Suprapubic skin (tissue), 4 donors: ENCODE measurements at places on chromosomes 4 and X. TPM values are rescaled to one million over a fixed set of nuclear protein-coding genes. Genes with fewer than 3 reads are reported as not detected.

DNA sequence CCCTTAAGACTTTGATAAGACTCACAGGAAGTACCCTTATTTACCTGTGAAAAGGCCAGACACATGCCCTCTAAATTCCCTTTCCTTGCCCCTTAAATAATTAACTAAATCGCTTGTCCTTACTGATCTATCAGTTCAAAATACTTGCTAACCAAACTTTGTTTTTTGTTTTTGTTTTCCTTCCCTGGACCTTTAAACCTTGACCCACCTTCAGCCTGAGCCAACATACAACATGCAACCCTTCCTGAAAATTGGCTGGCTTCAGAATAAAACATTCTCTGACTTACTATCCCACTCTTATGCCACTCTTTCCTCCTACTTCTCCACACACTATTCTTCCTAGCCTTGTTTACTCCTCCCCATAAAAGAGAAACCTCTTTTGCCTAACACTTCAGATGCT lies 448.1 kb upstream of the TRAM1L1 start:
- no peak for DNase-seq
- no peak overlapping the region for H3K27ac ChIP-seq
- no peaks in the 10 kb centered on the region for H3K4me1 ChIP-seq
- no peaks in the 10 kb centered on the region for H3K27me3 ChIP-seq
- H3K36me3 ChIP-seq = no peaks in the 10 kb centered on the region

GRCh38 chr4:6049985-6050384 lies 31.8 kb upstream of the C4orf50 start:
- H3K4me3 ChIP-seq = no peak overlapping the region
- no peaks in the 10 kb centered on the region for H3K4me1 ChIP-seq
- H3K27me3 ChIP-seq = peaks cover 32% of the 10 kb centered on the region

DNA sequence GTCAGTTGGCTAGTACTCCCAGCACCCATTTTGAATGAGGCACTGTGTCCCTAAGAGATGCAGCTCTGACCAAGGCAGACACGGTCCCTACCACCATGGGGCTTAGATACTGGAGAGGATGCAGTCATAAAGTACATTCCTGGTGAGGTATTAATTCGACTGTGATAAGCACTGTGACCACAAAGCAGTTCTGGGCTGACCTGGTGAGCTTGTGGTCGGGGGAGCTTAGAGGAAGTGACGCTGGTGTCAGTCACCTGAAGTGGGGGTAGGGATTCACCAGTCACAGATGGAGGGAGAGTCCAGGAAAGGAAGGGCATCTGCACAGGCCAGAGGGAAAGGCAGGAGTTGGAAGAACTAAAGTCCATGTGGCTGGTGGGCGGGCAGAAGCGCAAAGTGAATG lies 15.8 kb upstream of the CLTRN start:
- H3K36me3 ChIP-seq = no peaks in the 10 kb centered on the region
- H3K27ac ChIP-seq = no peak overlapping the region
- H3K4me1 ChIP-seq = peaks cover 10% of the 10 kb centered on the region

DNA sequence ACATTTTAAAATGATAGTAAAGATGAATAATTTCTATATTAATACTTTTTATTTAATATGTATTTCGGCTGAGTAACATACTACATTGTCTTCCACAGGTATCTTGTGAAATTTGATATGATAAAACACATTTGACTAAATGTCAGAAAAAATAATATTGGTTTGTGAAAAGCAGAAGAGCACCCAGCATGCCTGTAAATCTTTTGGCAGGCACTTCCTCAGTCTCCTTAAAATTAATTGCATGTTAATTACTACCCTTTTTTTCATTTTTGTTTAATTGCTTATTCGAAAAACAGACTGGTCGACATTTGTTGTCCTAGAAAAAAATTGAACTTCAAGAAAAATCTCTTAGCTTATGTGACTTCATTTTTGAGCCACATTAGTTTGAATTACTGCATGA lies 40.6 kb downstream of the CLCN3 start:
- H3K36me3 ChIP-seq = no peaks in the 10 kb centered on the region
- no peaks in the 10 kb centered on the region for H3K27me3 ChIP-seq
- peak overlapping the region; percentile 89 for H3K27ac ChIP-seq
- H3K4me3 ChIP-seq = peak overlapping the region; percentile 54

- H3K4me1 ChIP-seq = no peaks in the 10 kb centered on the region
- H3K27me3 ChIP-seq = no peaks in the 10 kb centered on the region
- H3K36me3 ChIP-seq = no peaks in the 10 kb centered on the region
- H3K27ac ChIP-seq = no peak overlapping the region
- DNase-seq = no peak
Measured at GRCh38 chr4:71133491-71133890, 140.0 kb downstream of the DCK start.

The SMPX gene
- total RNA-seq = not detected

The CSAG3 gene
- not detected for total RNA-seq
